ENCODE measurements at places on chromosomes 2 and 18.

DNA sequence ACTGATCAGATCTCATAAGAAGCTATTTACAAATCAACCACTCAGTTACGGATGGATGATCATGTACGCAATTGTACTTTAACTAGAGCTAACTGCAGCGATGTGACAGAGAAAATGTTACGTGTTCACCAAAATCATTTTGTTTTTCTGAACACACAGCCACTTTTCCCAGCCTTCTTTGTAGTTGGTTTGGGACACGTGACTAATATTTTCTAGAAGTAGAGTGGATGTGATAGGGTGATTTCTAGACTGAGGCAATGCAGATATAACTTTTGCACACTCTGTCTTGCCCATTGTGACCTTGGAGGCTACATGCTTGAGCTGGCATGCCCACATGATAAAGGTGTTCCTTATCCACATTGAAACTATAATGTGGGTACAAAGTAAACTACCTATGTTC is 9.9 kb upstream of the SLC9A4 start:
- no peak for DNase-seq

DNA sequence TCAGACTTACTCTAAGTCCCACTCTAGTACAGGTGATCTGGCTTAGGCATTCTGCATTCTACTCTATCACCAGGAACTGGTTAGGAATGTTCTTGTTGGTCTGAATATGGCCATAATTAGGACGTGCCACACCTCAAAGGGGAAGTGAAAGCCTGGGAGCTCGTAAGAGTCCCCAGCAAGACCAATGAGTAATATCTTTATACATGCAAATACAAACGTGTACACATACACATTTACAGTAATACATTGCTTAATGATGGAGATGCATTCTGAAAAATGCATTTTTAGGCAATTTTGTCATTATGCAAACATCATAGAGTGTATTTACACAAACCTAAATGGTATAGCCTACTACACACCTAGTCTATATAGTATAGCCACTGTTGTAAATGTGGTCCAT is 19.5 kb upstream of the ERCC3 start:
- no peak for DNase-seq

DNA sequence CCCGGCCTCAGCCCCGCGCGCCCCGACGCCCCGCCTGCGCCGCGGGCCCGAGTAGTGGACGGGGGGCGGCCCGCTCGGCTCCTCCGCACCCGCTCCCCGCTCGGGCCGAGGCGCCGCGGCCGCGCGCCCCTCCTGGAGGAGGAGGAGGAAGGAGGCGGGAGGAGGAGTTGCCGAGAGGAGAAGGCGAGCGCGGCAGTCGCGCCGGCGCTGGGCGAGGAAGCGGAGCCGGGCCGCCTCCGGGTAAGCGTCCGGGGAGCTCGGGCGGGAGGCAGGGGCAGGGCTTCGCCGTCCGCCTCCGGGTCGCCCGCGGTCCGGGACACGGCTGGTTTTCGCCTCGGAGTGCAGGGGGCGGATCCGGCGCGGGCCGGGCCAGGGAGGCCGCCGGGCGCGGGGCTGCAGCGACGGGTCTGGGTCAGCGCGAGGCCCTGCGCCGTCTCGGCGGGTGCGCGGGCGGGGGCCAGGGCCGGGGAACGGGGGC is at the start of gene SOCS6:
TSS of gene SOCS6 (plus strand) at position 195 of the 478 bp plus-strand sequence. CDS start 35,624 bp downstream, outside the sequence.
- peak; percentile 66 for DNase-seq

- no peak for DNase-seq
These were observed 35.2 kb downstream of the SKA1 start for GRCh38 chr18:50410008-50410407.

GRCh38 chr18:58768293-58768974 is 96.2 kb upstream of the ZNF532 start:
- DNase-seq: peak; percentile 86

- DNase-seq: no peak
These were observed 52.5 kb downstream of the CDH2 start for GRCh38 chr18:28124131-28125029.

GRCh38 chr2:220127876-220128275 is 500.4 kb downstream of the SLC4A3 start:
- DNase-seq: no peak

GRCh38 chr2:216426166-216426777 is 14.0 kb downstream of the SMARCAL1 start:
- DNase-seq: no peak
